ENCODE measurements at places on chromosomes 3 and 15.

GRCh38 chr15:78075490-78076230 lies 1.9 kb downstream of the TBC1D2B start:
- DNase-seq = no peak

- DNase-seq = no peak
Measured at GRCh38 chr15:73254598-73254997, 114.2 kb downstream of the HCN4 start.

DNA sequence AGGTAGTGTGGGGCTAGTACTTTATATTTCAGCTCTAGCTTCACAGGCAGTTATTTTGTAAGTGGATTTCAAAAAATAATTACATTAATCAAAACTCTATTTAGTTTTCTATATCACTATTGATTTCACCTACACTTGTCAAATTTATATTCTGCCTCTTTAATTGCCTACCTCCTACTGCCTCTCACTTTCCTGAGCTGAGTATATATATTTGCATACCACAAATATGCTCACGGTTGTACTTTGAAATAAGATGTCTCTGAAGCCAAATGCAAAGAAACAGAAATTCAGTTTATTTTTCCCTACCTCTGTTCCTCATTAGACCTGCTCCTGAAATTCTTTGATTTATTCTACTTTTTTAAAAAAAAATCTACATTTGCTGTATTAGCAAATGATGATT lies 309.3 kb upstream of the TGFBR2 start:
- DNase-seq = no peak

GRCh38 chr3:197021231-197021630 lies 8.4 kb downstream of the MELTF start:
- no peak for DNase-seq

- no peak for DNase-seq
Measured at GRCh38 chr15:34365091-34365825, 1.7 kb downstream of the LPCAT4 start.

GRCh38 chr3:159818399-159818798 lies 170.2 kb upstream of the IL12A start:
- DNase-seq = no peak

- no peak for DNase-seq
Measured at GRCh38 chr3:41175365-41175764, 23.9 kb upstream of the CTNNB1 start.

- no peak for DNase-seq
Measured at GRCh38 chr3:185927501-185928200, 10.2 kb downstream of the TRA2B start.

DNA sequence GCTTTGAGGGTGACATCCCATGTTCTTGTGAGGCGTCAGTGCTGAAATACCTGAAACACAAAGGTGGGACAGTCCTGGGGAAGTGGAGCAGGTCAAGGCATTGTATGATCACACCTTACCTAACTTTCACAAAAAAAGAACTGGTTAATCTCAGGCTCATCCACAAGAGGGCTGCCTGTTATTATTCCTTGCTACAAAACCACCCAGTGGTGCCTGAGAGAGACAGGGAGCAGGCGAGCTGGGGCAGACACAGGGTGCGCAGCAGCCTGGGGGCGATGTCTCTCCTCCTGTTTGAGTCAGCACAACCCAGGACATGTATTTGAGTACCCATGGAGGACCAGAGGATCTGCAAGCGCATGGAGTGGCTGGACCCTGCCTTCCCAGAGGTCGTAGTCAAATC lies 316.8 kb upstream of the ATP10A start:
- DNase-seq = no peak

DNA sequence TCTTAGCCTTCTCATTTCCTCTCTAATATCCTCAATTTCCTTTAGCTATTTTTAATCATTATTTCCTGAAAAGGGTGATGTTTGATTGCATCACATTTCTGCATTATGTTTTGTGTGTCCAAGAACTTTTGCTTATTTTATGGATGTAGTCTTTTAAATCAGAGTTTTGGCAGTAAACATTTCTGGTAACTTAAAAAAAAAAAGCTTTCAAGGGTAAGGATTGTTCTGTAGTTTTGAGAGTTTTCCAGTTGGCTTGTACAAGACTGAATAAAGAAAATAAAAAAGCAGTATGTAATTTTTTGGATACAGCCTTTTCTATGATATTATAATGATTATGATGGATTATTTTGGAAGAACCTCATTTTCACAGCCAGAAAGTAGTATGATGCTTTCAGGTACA lies 99.4 kb downstream of the DHX36 start:
- DNase-seq = no peak

DNA sequence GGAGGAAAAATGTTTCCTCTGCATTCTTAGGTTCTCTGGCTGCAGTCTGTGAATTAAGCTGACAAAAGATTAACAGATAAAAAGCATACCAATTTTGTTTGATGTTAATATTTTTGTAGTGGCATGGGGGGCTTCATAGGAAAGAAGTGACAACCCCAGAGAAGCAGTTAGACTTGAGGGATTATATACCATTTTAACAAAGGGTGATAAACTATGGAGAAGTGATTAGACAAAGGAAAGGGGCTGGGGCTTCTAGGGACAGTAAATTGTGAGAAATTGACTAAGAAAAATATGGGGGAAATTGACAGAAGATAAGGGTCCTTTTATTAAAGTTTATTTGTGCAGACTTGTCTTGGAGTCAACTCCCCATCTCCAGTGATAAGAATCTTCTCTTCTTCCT lies 55.7 kb upstream of the NR2E3 start:
- DNase-seq = no peak

- no peak for DNase-seq
Measured at GRCh38 chr3:136171097-136171542, 25.0 kb downstream of the MSL2 start.

DNA sequence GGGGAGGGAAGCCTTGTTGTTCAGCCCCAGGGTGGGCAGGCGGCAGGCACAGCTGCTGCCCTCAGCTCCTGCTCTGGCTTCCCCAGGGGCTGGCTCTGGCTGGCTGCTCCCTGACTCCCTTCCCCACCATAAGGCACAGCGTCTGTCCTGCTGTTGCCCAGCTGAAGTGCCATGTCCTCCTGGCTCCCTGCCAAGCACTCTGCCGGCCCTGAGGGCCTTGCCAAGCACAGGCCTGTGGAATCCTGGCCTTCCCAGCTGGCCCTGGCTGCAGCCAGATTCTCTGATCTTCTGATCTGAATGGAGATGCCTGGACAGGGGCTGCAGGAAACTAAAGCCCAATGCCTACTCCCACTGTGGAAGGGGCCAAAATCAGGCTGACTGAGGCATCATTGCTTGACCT lies 1.1 kb downstream of the IQCF6 start:
- no peak for DNase-seq

GRCh38 chr3:123687286-123687685 lies 102.4 kb upstream of the HACD2 start:
- no peak for DNase-seq

DNA sequence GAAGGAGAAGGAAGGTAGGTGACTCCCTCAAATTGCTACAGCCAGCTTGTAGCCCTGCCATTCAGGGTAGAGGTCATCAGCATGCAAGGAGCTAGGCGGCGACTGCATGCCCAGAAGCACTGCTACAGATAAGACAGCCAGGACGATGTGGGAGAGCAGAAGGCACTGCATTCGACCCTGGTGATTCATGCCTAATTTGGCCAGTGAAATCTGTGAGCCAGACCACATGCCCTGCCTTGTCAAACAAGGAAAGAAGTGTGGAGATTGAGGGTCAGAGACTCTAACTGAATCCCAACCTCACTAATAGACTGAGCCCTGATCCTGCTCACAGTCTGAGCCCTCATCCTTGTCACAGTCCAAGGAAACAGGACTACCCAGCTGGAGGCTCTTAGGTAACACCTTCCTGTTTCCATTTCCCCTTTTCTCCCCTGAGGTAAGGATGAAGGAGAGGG lies 86.6 kb downstream of the LINGO1 start:
- DNase-seq = no peak

DNA sequence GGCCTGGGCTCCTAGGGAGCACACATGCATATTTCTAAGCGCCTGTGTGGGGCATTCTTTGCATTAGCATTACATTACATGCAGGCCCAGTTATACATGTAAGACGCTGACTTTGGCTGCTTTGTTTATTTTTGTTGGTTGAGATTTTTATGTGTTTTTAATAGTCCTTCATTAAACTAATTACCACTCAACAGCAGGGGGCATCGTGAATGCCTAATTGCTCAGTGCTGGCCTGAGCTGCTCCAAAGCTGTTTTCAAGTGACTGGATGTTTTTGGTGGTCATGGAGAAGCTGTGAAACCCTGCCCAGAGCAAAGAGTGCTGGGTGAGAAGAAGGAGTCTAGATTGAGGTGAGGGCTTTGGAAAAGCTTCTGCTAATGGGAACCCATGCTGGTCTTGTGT lies 41.5 kb downstream of the GPD1L start:
- DNase-seq = no peak

GRCh38 chr3:65979162-65979561 lies 59.6 kb downstream of the MAGI1 start:
- no peak for DNase-seq

DNA sequence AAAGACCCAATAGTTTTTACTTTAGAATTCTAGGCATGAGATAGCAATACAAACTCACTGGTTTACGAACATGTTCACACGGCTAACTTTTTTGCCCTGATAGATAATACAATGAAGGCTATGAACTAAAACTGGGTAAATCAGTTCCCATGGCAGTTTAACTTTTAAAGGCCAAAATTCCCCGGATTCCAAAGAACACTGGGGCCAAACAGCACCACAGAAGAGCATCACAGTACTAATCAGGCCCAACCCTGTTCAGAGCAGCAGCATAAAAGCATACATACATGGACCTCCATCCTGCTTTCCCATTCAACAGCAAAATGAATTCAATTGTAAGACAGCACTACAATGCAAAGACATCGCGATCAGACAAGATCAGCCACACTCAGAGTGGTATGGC lies 540.3 kb upstream of the CCDC54 start:
- no peak for DNase-seq

- no peak for DNase-seq
Measured at GRCh38 chr15:24886538-24886937, 68.2 kb upstream of the SNRPN start.

- DNase-seq = no peak
Measured at GRCh38 chr15:83039206-83039605, 27.8 kb upstream of the C15orf40 start.

DNA sequence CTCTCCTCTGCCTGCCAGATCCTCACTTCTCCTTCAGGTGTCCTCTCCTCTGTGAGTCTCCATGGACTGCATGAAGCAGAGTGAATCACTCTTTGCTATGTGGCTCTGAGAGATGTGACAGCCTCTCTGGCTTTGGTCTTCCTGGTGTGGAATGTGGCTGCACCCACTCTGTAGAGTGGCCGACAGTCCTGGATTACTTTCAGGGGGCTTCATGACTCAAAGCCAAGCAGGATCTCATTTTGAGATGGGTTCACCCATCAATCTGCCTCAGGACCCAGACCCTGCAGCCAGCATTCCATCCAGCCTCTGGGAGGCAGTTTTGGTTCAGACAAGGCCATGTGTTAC lies 221.9 kb upstream of the LYSMD4 start:
- DNase-seq = no peak

DNA sequence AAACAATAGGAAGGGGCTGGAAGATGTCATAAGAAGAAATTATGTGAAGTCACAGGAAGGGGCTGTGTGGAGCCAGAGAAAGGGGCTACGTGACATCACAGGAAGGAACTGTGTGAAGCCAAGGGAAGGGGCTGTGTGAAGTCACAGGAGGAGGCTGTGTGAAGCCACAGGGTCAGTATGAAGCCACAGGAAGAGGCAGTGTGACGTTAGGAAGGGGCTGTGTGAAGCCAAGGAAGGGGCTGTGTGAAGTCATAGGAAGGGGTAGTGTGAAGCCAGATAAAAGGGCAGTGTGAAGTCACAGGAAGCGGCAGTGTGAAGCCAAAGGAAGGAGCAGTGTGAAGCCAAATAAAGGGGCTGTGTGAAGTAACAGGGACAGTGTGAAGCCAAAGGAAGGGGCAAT lies 32.5 kb downstream of the GASK1A start:
- no peak for DNase-seq

- no peak for DNase-seq
Measured at GRCh38 chr3:194930377-194931204, 244.9 kb downstream of the FAM43A start.

DNA sequence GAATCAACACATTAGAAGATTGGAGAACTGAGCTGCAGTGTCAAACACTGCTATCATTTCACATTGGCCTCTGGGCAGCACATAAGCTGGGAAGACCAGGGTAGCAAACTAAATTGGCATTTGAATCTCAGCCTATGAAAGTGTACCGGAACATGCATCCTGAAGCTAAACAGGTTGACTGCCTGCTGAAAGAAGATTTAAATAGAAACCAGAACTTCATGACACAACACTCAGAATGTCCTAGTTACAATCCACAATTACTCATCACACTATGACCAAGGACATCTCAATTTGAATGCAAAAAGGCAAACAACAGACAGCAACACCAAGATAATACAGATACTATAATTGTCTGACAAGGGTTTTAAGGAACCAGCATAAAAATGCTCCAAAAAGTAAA lies 26.2 kb downstream of the TM2D3 start:
- DNase-seq = no peak

- no peak for DNase-seq
Measured at GRCh38 chr3:47469616-47470015, 6.1 kb downstream of the SCAP start.

DNA sequence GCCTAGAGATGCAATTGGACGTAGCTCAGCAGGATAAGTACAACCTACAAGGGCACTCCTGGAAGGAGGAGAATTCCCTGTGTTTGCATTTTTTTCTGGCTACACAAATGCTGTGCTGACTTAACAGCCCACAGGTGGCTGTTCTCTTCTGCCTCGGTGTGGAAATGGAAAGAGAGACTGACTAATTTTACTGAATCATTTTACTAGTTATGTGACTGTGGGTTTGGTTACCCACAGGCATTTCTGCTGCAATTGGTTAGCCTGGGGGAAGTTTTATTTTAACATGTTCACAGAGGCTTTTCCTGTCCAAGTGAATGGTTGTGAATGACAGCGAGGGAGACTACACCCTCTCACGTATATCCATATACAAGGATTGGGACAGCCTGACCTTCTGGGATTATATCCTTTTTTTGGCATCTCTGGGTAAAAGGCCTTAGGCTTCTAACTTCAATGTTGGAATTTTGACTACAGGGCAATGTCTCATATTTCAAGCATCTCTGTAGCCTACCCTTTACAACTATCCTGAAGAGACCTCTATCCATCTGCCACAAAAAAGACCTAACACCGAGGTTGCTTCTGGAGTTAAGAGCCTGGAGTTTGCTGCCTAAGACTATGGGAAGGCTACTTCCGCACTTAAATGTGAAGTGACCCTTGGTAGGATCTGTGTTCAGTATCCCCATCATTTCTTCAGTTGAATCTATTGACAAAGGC lies 67.2 kb upstream of the TP63 start:
- DNase-seq = no peak

GRCh38 chr3:177516158-177517011 lies 319.1 kb upstream of the TBL1XR1 start:
- DNase-seq = no peak

DNA sequence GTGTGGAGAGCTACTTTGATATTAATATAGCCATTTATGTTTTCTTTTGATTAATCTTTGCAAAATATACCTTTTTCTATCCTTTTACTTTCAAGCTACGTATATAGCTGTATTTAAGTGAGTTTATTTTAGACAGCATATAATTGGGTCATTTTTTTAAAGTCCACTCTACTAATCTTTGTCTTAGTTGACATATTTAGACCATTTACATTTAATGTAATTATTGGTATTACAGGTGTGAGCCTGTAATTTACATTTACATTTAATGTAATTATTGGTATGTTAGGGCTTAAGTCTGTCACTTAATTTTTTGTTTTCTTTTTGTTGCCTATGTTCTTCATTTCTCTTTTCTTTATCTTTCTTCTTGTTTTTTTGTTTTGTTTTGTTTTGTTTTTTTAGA lies 3.8 kb upstream of the CELF6 start:
- no peak for DNase-seq

Measured in memory B cell (primary cell).